ENCODE measurements at places on chromosomes 7 and 10.

- DNase-seq, result no peak
Observed at GRCh38 chr10:91010952-91011351, 90.1 kb upstream of the ANKRD1 start.

DNA sequence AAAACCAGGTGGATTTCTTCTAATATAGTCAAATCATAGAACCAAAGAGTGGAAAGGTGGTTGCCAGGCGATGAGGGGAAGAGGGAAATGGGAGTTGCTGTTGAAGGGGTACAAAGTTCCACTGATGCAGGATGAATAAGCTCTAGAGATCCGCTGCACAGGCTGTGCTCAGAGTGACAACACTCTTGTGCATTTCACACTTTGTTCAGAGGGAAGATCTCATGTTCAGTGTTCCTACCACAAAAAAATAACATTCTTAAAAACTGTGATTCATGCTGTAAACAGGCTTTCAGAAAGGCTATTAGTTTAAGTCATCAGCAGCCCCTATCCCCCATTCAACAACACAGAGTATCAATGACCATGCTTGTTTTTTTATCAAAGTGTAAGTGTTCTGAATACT, 213.8 kb downstream of the COBL start:
- DNase-seq, result no peak

- no peak for DNase-seq
Observed at GRCh38 chr10:80275756-80276155, 13.7 kb downstream of the MAT1A start.

GRCh38 chr10:125916977-125917376, 20.6 kb downstream of the FANK1 start:
- DNase-seq, result no peak

DNA sequence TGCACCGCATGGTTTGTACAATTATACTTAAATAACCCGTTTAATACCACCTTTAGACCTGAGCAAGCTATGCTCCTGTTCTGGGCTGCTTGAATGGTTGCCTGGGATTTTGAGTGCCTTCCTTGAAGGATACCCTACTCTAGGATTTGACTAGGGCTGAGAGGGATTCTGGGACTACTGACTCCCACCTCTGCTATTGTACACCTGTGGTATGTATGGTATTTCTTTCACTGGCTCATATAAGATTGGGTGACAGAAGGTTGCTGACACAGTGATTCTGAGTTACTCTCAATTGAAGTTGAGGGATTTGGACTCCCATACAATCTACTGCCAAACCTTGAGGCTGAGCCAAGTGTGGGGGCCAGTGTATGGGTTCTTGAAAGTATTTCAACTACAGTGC, 494.4 kb upstream of the SEMA3D start:
- DNase-seq, result no peak

- no peak for DNase-seq
Observed at GRCh38 chr7:3453398-3453797, 152.3 kb downstream of the SDK1 start.

DNA sequence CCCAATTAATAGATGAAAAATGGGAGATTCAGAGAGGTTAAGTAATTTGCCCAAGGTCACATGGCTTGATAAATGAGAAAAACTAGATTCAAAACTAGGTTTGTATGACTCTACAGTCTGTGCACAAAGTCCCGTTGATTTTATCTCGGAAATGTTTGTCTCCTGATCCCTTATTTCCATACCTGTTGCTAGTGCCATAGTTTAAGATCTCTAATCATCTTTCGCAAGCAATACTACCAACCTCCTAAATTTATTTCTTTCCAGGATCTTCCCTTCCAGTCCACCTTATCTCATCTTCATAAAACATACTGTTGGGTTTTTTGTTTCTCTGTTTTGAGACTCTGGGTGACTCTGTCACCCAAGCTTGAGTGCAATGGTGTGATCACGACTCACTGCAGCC, 2.9 kb downstream of the NT5C3A start:
- no peak for DNase-seq

- no peak for DNase-seq
Observed at GRCh38 chr10:65395631-65396030, 1530.2 kb upstream of the LRRTM3 start.

GRCh38 chr10:26365681-26366358, 72.3 kb upstream of the APBB1IP start:
- DNase-seq, result no peak

GRCh38 chr7:107506674-107507339, 37.0 kb downstream of the GPR22 start:
- DNase-seq, result no peak

DNA sequence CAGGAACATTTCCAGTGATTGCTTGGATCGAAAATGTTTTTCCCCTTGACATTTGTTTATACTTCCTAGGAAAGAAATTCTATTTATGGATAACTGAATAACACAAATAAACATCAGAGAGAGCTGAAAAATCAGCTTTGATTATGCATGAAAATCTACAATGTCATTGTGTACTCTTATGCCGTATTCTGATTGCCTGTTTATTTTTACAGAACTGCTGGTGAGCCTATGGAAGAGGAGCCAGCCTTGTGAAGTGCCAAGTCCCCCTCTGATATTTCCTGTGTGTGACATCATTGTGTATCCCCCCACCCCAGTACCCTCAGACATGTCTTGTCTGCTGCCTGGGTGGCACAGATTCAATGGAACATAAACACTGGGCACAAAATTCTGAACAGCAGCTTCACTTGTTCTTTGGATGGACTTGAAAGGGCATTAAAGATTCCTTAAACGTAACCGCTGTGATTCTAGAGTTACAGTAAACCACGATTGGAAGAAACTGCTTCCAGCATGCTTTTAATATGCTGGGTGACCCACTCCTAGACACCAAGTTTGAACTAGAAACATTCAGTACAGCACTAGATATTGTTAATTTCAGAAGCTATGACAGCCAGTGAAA, 121.5 kb downstream of the TWIST1 start:
- DNase-seq, result no peak

GRCh38 chr7:151517601-151518104, 2.0 kb downstream of the RHEB start:
- no peak for DNase-seq

- no peak for DNase-seq
Observed at GRCh38 chr10:71131508-71132088, 80.8 kb upstream of the UNC5B start.

DNA sequence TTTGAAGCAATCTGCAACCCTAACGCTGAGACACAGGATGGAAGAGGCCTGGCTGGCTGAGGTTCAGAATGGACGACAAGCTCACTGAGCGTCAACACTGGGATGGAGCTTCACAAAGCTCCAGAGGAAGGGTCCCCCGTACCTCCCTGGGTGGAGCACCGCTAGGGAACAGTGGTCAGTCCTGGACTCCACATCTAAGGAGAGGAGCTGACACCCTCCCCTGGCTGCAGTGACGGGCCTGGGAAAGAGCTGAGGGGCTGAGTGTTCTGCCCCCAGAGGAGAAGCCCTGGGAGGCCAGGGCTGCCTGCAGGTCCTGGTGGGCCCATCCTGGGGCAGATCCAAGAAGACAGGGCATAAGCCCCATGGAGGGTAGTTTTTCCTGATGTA, 146.2 kb downstream of the ARHGAP22 start:
- no peak for DNase-seq

DNA sequence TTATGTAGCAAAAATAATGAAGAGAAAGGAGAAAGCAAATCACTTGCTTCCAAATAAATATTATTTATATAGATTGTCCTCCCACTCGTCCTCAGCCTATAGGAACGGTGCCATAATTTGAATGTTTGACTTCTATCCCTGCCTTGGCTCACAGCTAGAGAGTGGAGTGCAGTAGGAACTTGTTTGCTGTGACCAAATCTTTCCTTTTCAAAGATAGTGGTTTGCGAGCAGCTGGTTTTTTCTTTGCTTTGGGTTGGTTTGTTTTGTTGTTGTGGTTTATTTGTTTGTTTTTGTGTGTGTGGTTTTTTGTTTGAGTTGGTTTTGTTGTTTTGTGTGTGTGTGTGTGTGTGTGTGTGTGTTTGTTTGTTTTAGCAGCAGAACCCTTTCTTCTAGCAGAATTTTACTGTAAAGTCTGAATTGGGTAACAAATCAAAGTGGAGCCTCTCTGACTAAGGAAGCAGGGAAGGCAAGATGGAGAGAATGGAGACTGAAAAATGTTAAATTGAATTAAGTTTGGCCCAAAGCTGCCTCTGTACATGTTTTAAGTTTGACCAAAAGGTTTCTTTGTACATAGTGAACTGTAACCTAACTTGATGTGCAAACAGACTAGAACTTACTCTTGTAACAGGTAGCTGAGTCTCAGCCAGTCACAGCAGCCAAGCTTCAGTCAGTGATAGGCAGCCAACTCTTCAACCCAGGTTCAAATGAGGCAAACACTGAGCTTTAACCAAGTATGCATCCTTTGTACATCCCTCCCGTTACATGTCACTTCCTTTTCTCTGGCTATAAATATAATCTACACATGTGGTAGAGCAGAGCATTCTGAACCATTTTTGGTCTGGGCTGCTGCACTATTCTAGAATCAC, 149.5 kb upstream of the LRGUK start:
- no peak for DNase-seq

DNA sequence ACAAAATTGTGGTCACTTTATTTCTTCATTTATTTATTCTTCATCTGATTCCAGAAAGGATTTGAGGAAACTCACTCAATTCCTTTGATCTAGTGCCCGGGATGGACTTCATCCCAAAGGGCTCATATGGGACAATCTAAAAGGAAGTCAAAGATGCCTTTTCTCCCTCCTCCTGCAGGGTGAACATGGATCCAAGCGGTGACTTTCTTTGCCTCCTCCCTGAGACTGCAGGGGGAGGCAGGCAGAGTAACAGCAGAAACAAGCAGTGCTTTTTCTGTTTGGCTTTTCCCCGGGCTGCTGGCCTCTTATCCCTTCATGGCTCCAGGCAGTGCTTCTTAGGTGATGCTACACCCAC, 10.0 kb upstream of the DNMBP start:
- no peak for DNase-seq

DNA sequence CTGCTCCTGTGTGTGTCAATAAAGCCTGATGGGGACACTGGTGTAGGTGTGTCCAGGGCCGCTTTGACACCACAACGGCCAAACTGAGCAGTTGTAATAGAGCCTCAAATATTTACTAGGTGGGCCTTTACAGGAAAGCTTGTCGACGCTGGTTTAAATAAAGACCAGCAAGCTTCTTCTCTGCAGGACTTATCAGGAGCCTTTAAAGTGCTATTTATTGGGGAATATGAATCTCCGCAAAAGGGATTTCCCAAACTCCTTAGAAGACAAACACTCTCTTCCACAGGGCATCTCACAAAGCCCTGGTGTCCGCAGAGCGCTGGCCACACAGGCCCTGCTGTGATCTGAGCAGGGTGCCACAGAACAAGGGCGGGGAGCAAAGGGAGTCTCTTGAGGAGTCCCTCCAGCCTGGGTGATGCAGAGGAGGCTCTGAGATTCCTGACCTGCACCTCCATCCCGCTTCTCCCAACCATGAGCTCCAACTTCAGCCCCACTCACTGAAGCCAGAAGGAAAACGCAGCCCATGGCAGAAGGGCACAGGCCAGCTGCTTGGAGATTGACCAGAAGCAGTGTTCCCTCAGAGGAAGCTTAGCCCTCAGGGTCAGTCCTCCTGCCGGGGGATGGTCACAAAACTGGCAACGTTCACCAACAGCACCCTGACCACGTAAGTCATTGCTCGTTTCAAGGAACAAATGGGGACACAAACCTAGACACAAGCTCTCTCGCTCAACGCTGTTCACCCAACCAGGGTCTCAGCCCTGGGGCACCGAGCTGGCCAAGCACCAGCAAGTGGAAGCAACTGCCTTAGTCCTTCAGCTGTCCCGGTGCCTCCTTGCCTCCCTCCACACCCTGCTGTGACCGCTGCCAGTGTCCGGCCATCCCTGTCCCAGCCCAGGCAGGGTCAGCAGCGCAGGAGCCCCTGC, 129.5 kb downstream of the OAT start:
- peak; percentile 1 for DNase-seq

GRCh38 chr7:90720984-90721760, 125.1 kb downstream of the CDK14 start:
- no peak for DNase-seq
